Skin of body (tissue), 3 donors: ENCODE measurements at places on chromosomes 16 and 17.

DNA sequence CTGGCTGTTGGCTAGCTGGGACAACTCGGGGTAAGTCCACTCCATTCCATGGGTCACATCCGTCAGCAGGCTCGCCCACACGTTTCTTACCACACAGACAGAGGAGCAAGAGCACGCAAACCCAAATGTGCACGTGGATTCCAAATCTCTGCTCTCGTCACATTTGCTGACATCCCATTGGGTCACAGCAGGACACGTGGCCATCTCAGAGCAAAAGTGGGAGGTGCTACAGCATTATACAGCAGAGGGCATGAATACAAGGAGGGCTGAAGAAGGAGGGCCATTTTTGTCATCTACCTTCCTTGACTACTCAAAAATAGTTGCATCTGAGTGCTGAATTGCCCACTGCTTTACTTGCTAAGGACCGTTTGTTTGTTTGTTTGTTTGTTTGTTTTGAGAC, 84.7 kb downstream of the RBBP6 start:
- DNase-seq: no peak

- DNase-seq: no peak
Observed at GRCh38 chr16:58099956-58100300, 29.3 kb downstream of the CFAP20 start.

DNA sequence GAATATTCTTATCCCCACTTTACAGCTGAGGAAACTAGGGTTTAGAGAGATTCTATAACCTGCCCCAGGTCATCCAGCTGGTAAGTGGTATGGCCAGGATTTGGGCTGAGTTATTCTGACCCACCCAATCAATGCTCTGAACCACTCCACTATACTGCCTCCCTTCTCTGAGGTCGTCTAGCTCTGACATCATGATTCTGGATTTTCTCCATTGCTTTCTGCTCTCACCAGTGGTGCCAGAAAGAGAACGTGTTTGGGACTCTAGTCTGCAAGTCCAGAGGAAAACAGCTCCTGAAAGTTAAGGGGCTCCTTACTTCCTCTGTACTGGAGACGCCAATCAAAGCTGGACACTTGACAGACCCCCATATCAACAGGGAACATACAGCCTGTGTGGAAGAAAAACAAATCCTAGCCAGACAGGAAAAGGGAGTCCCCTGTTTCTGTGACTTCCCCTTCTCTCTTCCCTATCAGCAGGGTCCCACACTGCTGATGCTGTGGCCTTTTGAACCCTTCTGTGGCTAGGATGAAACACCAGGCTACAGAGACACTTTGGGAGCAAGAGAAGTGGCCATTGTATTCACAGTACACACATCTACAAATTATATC, 6.0 kb upstream of the EZH1 start:
- no peak for DNase-seq

GRCh38 chr17:49955157-49955556, 13.8 kb upstream of the DLX4 start:
- no peak for DNase-seq

GRCh38 chr16:69111216-69111875, 5.9 kb downstream of the HAS3 start:
- DNase-seq: no peak

DNA sequence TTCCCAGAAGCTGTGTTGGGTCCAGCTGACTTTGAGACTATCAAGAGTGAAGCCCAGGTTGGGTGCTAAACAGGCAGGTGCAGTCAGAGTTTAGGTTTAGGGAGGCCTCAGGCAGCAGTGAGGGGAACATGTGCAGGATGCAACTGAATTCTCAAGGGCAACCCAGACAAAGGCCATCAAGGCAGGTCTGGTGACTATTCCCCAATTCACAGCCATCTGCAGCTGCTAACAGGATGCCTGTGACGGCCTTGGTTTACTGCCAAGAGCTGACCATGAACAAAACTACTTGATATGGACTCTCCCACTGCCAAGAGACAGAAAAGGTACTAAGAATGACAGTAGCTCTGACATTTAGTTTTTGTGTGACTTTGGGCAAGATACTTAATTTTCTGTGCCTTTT, 45.2 kb upstream of the BCAR1 start:
- no peak for DNase-seq

- DNase-seq: no peak
Observed at GRCh38 chr17:66248285-66248684, 19.1 kb upstream of the APOH start.

DNA sequence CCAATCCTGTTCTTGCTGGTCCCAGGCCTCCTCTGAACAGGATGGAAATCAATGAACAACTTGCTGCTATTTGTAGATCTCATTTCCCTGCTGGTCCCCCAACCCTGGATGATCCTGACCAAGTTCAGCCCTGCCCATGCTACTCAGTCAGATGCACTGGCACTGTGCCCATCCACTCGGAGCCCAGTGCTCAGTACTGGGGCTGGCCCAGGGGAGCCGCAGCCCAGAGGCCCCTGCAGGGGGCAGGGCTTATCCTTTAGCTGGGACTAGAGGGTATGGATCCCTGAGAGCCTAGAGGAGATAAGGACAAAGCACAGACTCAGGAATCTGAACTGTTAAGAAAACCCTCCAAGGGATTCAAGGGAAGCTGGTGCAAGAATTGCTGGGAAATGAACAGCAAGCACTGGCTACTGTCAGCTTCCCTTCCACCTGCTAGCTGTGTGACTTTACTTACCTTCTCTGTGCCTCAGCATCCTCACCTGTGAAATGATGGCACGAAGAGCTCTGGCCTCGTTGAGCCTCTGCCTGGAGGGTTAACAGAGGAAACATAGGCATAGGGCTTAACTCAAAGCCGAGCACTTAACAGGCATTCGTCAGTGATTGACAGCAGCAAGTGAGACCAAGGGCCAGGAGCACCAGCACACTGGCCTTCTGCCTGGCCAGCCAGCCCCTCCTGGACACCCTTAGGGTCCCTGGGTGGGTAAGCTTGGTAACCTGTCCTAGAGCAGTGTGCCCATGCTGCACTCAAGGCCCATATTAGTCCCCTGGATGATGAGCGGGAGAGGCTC, 29.8 kb upstream of the C1QL1 start:
- DNase-seq: no peak

GRCh38 chr16:56841233-56841632, 23.8 kb upstream of the SLC12A3 start:
- DNase-seq: no peak

DNA sequence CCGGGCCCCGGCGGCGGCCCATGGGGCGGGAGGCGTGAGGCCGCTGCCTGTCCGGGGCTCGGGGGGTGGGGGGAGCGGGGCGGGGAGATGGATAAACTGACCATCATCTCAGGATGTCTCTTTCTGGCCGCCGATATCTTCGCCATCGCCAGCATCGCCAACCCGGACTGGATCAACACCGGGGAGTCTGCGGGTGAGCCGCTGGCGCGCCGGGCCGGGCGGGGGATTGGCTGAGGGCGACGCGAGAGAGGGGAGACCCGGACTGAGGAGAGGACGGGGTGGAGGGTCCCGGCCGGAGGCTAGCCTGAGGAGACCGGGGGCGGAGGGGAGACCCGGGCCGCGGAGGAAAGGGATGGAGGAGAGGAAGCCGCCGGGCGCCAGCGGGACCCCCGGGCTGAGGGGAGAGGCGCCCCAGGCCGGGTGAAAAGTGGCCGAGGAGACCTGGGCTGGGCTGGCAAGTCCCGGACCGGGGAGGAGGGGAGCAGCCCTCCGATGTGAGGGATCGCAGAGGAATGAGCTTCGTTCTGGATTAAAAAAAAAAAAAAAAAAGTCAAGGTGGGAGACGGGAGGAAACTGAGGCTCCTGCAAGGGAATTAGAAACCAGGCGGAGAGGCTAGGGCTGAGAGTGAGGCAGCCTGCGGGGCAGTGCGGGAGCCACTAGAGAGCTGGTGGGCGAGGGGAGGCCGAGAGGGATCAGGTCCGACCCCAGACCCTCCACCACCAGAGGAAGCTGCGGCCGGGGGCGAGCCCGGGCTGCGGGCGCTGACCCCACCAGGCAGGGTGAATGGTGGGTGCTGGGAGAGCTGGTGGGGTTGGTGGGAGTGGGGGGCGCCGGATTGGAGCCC, 526 bp downstream of the MOSMO start:
- DNase-seq: no peak

DNA sequence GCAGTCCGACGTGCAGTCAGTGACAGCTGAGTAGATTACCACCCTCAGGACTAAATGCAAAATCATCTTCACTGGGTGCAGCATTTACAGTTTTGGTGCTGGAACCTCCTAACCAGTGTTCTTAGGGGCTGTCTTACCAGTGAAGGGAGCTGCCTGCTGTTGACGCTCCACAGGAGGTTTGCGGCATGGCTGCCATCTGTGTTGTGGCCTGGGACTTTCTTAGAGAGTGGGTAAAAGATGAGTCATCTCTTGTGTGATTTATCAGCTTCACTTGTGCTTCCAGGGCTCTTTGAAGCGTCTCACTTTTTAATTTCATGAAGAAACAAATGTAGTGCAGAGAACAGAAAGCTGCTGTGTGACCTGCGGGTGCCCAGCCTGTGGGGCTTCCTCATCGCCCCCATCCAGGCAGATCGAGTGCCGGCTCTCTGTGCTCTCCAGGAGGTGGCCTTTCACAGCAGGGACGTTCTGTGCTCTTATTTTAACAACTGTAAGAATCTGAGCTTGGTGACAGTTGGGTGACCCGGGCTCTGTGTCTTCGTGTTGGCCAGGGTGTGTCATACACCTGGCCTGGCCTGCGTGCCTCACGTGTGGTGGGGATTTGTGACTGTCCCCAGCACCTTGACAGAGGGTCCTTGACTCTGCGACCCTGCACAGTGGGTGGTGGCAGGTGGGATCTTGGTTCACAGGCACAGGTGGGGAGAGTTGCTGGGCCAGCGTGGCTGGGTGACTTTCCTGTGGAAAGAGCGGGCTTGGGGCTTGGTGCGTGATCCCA, 24.3 kb upstream of the ZNF750 start:
- DNase-seq: peak; percentile 39

- no peak for DNase-seq
Observed at GRCh38 chr16:3328104-3328503, 22.8 kb downstream of the ZNF75A start.

DNA sequence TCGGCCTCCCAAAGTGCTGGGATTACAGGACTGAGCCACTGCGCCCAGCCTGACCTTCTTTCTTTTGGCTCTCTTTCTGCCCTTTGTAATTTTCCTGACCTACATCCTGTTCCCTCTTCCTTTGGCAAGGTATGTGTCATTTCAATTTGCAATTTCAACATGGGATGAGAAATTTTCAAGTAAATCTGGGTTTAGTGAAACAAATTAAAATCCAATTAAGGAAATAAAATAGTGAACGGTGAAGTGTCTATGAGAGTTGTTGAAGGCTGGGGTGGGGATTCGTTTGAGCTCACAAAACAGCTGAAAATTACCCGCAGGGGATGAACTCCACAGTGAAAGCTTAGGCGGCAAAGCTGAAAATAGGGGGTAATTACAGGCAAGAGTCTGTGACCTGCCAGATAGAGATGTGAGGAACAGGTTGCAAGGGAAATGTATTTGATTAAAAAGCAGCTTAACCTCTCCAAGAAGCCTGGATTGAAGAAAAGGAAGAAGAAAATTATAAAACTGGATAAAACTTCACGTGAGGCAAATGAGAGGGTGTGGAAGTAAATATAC, 277.7 kb downstream of the UTP18 start:
- no peak for DNase-seq

GRCh38 chr17:7574176-7574953, 5.1 kb upstream of the CD68 start:
- no peak for DNase-seq

GRCh38 chr16:70687102-70687511, 1.3 kb upstream of the MTSS2 start:
- DNase-seq: peak; percentile 26

GRCh38 chr16:10883004-10883403, 6.0 kb downstream of the CIITA start:
- no peak for DNase-seq

GRCh38 chr16:78462288-78463208, 363.1 kb downstream of the WWOX start:
- DNase-seq: no peak

GRCh38 chr17:33109336-33110072, 117.9 kb downstream of the SPACA3 start:
- DNase-seq: no peak

DNA sequence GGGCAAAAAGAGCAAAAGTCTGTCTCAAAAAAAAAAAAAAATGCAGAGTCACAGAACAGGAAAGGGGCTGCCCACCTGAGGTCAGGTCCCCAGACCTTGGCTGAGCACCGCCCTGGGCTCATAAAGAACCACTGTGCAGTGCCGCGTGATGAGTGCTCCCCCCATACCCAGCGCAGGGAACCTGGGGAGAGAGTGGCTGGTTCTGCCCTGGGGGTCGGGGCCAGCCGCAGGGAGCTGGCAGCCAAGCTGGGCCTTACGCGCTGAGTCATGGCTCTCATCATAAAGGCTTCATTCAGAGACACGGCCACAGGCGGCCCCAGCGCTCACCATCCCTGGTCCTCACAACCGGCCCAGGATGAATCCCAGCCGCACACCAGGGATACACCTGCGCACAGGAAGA, 80.7 kb downstream of the RAB11FIP4 start:
- DNase-seq: no peak

DNA sequence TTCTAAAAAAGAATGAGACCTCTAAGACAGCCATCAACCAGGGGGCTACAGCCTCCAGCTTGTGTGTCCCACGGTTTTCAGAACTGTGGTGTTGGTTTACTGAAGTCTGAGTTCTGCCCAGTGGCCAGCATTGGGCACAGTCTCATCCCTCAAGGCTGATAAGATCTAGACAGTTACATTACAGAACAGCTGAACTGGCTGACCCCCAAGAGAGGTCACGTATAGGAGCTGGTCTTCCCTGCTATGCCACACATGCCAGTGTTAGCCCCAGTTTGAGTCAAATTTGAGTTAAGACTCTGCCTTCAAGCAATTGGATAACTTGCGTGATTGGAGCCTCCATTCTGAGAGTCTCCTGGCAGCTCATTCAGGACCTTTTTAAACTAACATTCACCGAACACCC, 14.8 kb upstream of the NUP93 start:
- DNase-seq: no peak

DNA sequence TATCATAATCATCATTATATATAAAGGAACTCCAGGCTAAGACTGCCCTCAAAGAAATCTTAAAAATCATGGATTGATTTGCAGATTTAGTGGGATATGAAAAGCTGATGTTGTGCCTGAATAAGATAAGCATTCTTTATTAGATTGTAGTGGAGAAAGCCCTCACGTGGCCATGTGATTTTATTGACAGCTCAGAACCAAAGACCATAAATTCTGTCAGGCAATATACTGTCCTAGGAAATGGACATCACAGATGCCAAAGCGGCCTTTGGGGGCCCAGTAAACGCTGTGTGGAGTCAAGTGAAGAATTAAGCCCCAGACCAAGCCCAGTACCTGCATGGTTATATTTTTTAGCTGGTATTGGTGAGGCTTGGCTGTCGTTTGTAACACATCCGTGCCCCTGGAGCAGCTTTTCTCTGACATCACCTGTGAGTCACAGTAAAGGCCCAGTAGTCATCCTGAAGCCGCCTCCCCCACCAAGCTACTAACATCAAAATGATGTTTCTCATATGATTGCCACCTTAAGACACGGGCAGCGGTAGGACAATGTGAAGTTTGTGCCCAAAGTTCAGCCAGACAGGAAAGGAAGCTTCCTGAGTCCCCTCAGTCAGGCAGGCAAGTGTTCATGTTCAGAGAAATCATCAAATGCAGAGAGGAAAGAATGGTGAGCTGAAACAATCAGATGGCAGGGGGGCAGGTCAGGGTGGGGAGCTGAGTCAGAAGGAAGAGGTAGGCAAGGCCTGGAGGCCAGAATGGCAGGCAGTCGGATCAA, 209.4 kb downstream of the IRX3 start:
- no peak for DNase-seq

- no peak for DNase-seq
Observed at GRCh38 chr17:15981208-15981607, 18.3 kb downstream of the ZSWIM7 start.
